Tibial nerve (tissue), 4 donors: ENCODE measurements at places on chromosomes 2 and 18. TPM values are rescaled to one million over a fixed set of nuclear protein-coding genes. Genes with fewer than 3 reads are reported as not detected.

GRCh38 chr2:228065686-228066085 is 115.8 kb downstream of the SPHKAP start:
- H3K27me3 ChIP-seq, result no peaks in the 10 kb centered on the region
- H3K36me3 ChIP-seq, result no peaks in the 10 kb centered on the region
- DNase-seq, result no peak
- no peaks in the 10 kb centered on the region for H3K4me1 ChIP-seq

DNA sequence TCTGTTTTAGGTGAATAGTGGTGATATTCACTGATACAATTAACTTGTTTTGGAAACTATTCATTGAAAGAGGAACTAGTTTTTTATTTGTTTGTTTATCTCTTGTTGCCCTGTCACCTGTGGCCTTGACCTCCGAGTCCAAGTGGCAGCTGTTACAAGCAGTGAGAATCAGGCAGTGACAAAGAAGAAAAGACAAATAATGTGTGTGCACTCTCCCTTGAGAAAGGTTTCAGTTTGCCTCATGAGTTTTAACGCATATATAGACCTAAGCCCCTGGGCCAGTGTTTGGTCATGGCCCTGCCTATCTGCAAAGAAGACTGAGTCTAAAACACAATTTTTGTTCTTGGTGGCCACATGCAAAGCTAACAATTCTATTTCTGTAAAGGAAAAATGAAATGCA is 15.3 kb downstream of the KYNU start:
- H3K4me1 ChIP-seq, result no peaks in the 10 kb centered on the region
- H3K27me3 ChIP-seq, result no peaks in the 10 kb centered on the region
- no peaks in the 10 kb centered on the region for H3K36me3 ChIP-seq
- DNase-seq, result no peak
- H3K27ac ChIP-seq, result no peak overlapping the region
- no peak overlapping the region for H3K4me3 ChIP-seq

DNA sequence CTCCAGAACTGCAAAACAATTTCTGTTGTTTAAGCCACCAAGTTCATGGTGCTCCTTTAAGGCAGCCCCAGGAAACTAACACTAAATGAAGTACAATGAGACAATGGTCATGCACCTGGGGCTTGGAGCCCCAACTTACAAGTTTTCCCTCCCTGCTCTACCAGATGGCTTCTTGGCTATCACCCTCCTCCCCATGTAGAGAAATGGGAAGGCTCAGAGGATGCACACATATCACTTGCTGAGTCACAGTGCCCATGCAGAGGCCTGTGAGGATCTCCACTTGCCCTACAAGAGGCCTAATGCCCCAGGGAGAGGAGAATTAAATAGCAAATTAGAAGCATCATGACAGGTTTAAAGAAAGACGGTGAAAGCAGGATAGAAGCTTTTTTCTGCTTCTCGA is 270.9 kb downstream of the TTC32 start:
- H3K4me3 ChIP-seq, result no peak overlapping the region
- DNase-seq, result no peak
- H3K36me3 ChIP-seq, result no peaks in the 10 kb centered on the region
- no peaks in the 10 kb centered on the region for H3K27me3 ChIP-seq
- no peak overlapping the region for H3K27ac ChIP-seq

GRCh38 chr2:190875891-190876290 is 4.7 kb upstream of the GLS start:
- no peak for DNase-seq
- no peak overlapping the region for H3K27ac ChIP-seq
- H3K36me3 ChIP-seq, result no peaks in the 10 kb centered on the region
- H3K27me3 ChIP-seq, result no peaks in the 10 kb centered on the region
- peaks cover 7% of the 10 kb centered on the region for H3K4me1 ChIP-seq

DNA sequence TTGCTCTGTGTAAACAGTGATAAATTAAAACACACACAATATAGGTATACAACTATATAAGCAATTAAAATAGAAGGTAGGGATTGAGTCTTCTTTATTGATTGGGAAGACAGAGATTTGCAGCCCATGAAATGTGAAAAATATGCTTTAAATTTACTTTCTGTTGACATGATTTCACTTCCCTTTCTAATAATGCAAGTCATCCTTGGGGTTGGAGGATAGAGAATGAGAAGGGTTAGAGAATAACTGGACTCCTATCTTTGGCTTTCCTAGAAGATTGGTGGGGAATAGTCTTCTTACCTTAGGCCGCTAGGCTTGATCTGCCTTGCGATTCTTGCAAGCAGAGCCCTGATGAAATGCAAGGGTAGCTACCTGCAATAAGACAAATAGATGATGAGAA is 339.8 kb downstream of the NYAP2 start:
- H3K4me1 ChIP-seq, result no peaks in the 10 kb centered on the region
- no peak overlapping the region for H3K4me3 ChIP-seq
- no peaks in the 10 kb centered on the region for H3K36me3 ChIP-seq
- H3K27me3 ChIP-seq, result no peaks in the 10 kb centered on the region
- no peak for DNase-seq
- no peak overlapping the region for H3K27ac ChIP-seq

- no peak overlapping the region for H3K4me3 ChIP-seq
- no peaks in the 10 kb centered on the region for H3K4me1 ChIP-seq
- no peaks in the 10 kb centered on the region for H3K36me3 ChIP-seq
- no peak overlapping the region for H3K27ac ChIP-seq
Observed at GRCh38 chr18:54612237-54612636, 21.2 kb downstream of the DYNAP start.

DNA sequence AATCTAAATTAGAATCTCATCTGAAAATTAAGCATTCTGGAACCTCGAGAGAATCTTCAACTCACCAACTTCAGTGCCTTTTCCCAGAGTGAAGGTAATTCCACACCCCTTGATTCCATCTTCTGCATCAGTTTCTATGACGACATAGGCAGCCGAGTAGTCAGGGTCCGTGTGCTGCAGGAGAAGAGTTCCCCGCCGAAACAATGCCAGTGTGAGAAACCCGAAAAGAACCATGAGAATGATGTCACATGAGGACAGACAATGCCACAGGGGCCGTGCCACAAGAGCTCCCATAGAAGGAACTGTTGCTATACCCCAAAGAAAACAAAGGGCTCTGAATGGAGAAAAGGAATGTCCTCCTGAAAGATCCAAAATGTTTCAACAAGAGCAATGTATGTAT is 6.0 kb downstream of the ENOSF1 start:
- no peaks in the 10 kb centered on the region for H3K27me3 ChIP-seq
- DNase-seq, result no peak
- H3K36me3 ChIP-seq, result no peaks in the 10 kb centered on the region
- H3K27ac ChIP-seq, result no peak overlapping the region

GRCh38 chr2:161417438-161418274 is 1.6 kb downstream of the TBR1 start:
- H3K27me3 ChIP-seq, result peaks cover 5% of the 10 kb centered on the region
- no peaks in the 10 kb centered on the region for H3K36me3 ChIP-seq
- no peak overlapping the region for H3K4me3 ChIP-seq
- no peak for DNase-seq

- DNase-seq, result no peak
- no peak overlapping the region for H3K4me3 ChIP-seq
- H3K27me3 ChIP-seq, result no peaks in the 10 kb centered on the region
- H3K4me1 ChIP-seq, result no peaks in the 10 kb centered on the region
Observed at GRCh38 chr2:29700560-29700959, 220.8 kb downstream of the ALK start.

DNA sequence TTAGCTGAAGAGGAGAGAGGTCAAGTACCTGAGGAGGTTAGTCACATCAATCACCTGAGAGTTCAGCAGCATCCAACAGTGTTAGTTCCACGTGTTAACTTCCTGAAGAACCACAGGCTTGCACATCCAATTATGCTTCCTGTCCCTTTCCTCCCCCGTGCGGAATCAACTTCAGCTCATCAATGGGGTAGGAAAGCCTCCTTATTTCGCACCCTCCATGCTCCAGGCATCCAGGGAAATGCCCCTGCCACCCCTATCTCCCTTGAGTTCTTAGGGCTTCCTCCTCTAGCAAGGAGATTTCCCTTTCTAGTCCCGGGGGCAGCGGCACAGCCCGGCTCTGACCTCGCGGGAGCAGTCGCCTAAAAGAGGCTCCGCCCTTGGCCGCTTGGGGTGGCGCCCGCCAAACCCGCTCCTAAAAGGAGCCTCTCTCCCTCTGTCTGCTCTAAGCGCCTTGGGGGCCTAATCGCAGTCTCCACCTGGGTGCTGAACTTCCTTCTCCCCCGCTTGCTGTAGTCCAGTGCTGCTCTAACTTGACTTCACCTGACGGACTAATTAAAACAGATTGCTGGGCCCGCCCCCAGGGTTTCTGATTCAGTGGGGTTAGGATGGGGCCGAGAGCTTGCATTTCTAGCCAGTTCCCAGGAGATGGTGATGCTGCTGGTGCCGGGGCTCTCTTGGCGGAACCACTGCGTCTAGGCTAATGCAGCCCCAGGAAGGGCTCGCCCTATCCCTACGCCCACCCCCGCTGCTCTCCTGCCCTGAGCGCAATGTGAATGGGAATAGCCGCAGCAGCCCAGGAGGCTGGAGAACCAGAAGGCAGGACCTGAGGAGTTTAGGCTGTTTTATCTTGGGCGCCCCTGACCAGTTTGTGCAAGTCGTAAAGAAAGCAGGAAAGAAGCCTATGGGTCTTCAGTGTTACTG is 3.4 kb upstream of the TET3 start:
- H3K36me3 ChIP-seq, result no peaks in the 10 kb centered on the region
- peak overlapping the region; percentile 41 for H3K4me3 ChIP-seq
- DNase-seq, result no peak
- peaks cover 12% of the 10 kb centered on the region for H3K4me1 ChIP-seq
- peaks cover 12% of the 10 kb centered on the region for H3K27me3 ChIP-seq

DNA sequence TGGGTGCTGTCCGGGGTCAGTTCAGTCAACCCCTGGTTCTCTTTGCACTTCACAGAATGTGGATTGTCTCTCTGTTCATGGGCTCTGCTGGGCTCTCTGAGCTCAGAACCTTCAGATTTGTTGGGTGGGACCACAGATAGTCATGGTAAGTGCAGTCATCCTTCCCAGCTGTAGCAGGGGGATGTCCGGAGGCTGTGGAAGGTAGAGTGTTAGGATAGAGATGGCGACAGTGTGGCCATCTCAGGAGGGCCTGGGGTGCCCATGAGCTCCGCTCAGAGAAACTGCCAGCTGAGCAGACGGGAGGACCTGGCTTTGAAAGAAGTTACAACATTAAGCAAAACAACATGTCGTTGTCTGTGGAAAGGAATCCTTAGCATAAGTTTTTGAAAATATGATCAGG is 149.8 kb downstream of the FAM210A start:
- peaks cover 25% of the 10 kb centered on the region for H3K4me1 ChIP-seq
- H3K36me3 ChIP-seq, result no peaks in the 10 kb centered on the region
- no peaks in the 10 kb centered on the region for H3K27me3 ChIP-seq

- peaks cover 17% of the 10 kb centered on the region for H3K4me1 ChIP-seq
- no peak for DNase-seq
- no peaks in the 10 kb centered on the region for H3K27me3 ChIP-seq
- H3K4me3 ChIP-seq, result no peak overlapping the region
Observed at GRCh38 chr2:12155303-12156051, 409.0 kb downstream of the LPIN1 start.

GRCh38 chr2:124079045-124079444 is 54.0 kb downstream of the CNTNAP5 start:
- H3K4me1 ChIP-seq, result no peaks in the 10 kb centered on the region
- H3K27ac ChIP-seq, result no peak overlapping the region
- H3K4me3 ChIP-seq, result no peak overlapping the region
- H3K36me3 ChIP-seq, result no peaks in the 10 kb centered on the region
- H3K27me3 ChIP-seq, result no peaks in the 10 kb centered on the region
- no peak for DNase-seq

DNA sequence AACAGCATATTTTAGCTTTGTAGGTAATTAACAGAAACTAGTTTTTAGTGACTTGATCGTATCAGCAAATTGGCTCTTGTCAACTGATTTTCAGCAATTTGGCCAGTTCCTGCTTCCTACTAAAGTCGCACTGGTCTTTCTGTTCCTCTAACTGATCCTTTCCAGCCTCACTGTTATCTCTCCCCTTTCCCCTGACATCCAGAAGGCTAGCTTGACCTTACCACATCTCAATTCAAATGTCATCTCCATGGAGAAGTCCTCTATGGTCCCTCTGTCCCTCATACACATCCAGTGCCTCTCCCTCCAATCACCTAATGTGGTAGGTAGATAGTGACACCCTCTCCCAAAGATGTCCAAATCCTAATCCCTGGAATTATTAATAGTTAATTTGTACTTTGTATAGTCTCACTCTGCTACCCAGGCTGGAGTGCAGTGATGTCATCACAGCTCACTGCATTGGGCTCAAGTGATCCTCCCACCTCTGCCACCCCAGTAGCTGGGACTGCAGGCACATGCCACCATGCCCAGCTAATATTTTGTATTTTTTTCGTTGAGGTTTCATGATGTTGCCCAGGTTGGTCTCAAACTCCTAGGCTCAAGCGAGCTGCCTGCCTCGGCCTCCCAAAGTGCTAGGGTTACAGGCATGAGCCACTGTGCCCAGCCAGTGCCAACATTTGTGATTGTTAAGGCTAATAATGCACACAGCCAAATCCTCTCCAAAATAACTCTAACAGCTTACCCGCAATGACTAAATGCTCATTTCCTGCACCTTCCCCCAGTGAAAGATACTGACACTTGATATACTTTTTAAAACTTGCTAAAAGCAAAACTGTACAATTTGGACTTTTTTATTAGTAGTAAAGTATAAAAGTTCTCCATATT is 16.9 kb downstream of the PSTPIP2 start:
- H3K4me1 ChIP-seq, result peaks cover 6% of the 10 kb centered on the region
- H3K4me3 ChIP-seq, result no peak overlapping the region
- no peak overlapping the region for H3K27ac ChIP-seq
- no peaks in the 10 kb centered on the region for H3K27me3 ChIP-seq

DNA sequence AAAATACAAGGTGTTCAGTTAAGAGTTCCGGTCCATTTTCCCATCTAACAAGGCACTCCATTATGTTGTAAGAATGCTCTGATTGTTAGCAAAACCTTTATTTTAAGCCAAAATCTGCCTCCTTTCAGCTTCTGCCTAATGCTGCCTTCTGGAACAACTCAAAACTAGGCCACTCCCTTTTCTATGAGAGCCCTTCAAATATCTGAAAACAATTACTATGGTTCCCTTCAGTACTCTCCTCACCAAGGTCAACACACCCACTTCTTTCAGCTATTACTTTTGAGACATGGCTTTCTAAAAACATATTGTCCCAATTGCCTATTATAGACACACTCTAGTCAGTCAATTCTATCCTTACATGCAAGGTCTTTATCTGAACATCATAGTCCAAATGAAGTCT is 429.4 kb downstream of the ERBB4 start:
- no peak overlapping the region for H3K27ac ChIP-seq
- DNase-seq, result no peak
- no peak overlapping the region for H3K4me3 ChIP-seq

DNA sequence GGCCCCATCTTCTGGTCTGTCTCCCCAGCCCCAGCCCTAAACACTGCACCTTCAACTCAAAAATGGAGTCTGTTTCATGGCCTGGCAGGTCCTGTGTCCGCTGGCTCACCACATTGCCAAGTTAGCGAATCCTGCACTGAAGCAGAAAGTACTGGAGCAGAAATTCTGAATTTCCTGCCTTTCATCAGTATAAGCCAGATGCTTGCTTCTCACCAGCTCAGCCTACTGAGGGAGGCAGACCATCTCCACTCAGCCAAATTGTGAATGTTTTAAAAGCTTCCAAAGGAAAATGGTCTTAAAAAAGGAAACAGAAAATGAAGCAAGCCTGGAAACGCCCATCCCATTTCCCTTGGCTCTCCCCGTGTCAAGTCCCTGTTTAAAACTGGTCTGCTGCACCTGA is 157.8 kb downstream of the C1D start:
- no peak overlapping the region for H3K4me3 ChIP-seq
- no peak for DNase-seq
- no peak overlapping the region for H3K27ac ChIP-seq
- H3K36me3 ChIP-seq, result no peaks in the 10 kb centered on the region
- H3K27me3 ChIP-seq, result no peaks in the 10 kb centered on the region

- H3K36me3 ChIP-seq, result no peaks in the 10 kb centered on the region
- H3K27me3 ChIP-seq, result no peaks in the 10 kb centered on the region
- no peak for DNase-seq
- no peak overlapping the region for H3K4me3 ChIP-seq
Observed at GRCh38 chr18:59249199-59249774, 24.0 kb downstream of the RAX start.

The DHRS9 gene
- 0.59 TPM for total RNA-seq

The KCNG2 gene
- not detected for total RNA-seq

The NT5C1B gene
- total RNA-seq, result not detected
